T-cell (primary cell): ENCODE measurements at places on chromosomes 7 and 10. TPM values are rescaled to one million over a fixed set of nuclear protein-coding genes. Genes with fewer than 3 reads are reported as not detected.
A peak's percentile ranks its signal among the peaks of the same experiment; 100 is the strongest.

DNA sequence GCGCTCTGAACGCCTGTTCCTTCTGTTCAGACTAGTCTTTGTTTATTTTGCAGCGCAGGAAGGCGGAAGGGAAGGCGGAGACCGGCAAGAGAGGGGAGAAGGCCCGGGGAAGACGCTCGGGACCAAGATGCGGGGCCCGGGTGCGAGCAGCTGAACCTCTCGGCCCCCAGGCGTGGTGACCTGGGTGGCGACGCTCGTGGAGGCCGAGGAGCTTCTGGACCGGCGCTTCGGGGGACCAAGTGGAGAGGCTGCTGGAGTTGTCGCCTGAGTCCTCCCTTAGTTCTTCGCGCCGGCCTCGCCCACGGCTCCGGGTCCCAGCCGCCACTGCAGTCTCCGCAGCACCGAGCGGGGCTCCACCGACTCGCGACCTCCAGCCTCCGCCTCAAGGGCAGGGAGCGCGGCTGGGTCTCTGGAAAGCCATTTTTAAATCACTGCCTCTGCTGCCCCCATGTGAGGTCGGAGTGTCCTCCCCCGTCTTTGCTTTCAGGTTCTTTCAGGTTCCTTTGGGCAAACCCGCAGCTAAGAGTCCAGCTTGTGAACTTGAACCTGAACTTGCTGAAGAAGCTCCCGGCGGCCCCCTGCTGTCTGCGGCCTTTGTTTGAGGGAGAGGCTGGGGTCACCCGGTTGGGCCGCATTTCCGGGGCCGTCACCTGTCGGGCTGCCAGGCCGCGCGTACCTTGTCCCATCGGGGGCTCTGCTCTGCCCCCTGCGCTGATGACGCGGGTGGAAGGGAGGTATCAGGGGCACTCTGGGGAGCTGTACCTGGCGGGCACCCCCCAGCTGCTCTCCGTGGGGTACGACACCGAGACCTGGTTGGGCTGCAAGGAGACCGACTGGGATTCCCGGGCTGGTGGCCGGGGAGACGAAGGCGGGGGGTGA is 136.0 kb downstream of the KIF20B start:
- peak; percentile 5 for DNase-seq

GRCh38 chr10:103175580-103176285 is 17.3 kb downstream of the NT5C2 start:
- DNase-seq = no peak

GRCh38 chr10:73251683-73252444 is 580 bp downstream of the MRPS16 start:
- no peak for DNase-seq

- no peak for DNase-seq
Observed at GRCh38 chr7:129256221-129256620, 31.4 kb downstream of the AHCYL2 start.

DNA sequence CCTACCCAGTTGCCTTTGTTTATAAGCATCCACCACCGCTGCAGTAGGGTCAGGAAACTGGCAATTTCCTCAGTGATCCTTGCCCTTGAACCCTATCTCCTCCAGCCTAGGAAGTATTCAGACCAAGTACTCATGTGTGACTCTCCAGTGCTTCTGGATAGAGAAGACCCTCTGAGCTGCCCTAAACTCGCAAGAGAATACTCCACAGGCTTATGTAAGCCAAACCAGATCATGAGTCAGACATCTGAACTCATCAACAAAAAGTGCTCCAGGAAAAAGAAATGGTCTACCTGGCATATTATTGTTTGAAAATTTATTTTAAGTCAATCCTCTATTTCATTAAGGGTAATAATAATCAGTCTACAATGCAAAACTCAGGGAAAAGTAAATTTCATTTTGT is 101.3 kb downstream of the KAT6B start:
- DNase-seq = no peak

DNA sequence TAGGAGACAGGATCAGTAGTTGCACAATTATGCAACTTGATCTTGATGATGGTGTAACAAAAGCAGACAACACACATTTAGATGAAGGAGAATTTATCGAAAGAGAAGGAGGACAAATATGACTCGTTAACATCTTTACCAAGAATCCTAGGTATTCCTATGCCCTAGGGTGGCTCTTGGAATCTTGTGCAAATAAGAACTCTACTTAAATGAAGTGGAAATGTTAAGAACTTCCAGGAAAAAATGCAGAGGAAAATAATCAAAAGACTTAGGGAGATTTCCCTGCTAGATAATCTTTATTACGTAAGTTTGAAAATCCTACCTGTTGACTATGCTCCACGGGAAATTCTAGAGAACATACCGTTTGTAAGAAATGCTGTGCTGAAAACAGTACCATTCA is 485.4 kb downstream of the POM121L12 start:
- no peak for DNase-seq

DNA sequence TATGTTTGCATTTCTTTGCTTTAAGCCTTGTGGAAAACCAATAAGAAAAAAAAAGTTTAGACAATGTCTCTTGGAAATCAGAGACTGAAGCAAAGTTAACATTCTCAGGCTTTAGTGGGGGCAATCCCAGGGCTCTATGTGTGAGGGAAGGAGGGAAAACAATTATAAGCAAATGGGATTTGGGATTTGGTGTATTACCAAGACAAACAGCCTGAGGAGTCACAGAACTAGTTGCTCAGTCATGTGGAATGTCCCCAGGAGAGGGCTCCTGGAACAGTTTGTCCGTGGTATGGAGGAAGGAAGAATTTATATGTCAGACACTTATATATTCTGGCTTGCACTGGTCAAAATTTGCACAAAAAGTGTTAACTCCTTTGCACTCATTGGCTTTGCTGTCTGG is 562.9 kb upstream of the TPK1 start:
- no peak for DNase-seq

GRCh38 chr10:3025026-3025683 is 42.2 kb upstream of the PFKP start:
- DNase-seq = no peak

- DNase-seq = no peak
Observed at GRCh38 chr10:6838118-6838517, 258.0 kb upstream of the PRKCQ start.

GRCh38 chr7:150471886-150472285 is 21.5 kb downstream of the GIMAP8 start:
- DNase-seq = no peak

DNA sequence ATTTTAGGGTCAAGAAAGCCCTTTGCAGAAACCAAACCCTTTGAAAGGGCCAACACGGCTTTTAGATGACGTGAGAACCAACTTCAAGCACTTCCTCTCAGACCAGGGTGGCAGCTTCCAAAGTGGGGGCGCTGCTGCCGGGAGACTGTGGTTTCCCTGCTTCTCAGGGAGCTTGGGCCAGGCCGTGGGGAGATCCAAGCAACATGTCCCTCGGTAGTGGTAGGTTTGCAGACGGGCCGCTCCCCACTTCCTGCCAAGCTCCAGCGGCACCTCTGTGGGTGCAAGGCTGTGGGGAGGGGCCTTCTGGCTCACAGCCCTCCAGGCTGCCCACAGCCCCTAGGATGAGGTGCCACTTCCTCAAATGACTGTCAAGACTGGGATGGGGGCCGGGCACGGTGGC is 132.4 kb downstream of the FAM53B start:
- DNase-seq = peak; percentile 66

- DNase-seq = no peak
Observed at GRCh38 chr7:152862006-152862405, 102.5 kb downstream of the ACTR3B start.

DNA sequence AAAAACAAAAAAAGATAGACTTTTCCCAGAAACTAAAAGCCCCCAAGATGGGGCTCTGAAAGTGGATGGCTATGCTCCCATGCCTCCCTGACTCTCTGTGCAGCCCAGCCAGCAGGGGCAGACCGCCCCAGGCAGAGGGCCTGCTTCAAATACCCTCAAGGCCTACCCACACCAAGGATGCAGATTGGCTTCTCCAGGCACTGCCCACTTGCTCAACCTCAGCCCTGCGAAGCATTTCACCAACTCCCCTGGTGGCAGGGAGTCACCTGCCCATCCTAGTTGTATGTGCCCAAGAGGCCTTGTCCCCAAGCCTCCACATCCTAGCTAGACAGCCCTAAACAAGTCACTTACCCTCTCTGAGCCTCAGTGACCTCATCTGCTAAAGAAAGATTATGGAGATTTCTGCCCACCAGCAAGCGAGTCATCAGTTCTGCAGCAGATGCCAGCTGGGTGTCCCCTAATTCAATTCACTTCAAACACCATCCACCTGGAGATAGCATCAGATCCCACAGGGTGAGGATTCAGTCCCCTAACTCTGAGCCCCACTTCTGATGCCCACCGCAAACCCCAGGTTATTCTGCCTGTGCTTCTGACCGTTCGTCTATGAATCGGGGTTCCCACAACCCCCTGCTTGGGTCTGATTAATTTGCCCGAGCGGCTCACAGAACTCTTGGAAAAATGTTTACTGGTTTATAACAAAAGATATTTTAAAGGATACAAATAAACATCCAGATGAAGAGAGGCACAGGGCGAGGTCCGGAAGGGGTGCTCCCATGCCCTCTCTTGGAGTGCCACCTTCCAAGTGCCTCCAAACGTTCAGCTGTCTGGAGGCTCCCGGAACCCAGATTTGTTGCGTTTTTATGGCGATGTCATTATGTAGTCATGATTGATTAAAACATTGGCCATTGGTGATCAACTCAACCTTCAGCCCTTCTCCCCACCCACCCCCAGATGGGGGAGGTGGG is 18.6 kb upstream of the ZMIZ1 start:
- no peak for DNase-seq

DNA sequence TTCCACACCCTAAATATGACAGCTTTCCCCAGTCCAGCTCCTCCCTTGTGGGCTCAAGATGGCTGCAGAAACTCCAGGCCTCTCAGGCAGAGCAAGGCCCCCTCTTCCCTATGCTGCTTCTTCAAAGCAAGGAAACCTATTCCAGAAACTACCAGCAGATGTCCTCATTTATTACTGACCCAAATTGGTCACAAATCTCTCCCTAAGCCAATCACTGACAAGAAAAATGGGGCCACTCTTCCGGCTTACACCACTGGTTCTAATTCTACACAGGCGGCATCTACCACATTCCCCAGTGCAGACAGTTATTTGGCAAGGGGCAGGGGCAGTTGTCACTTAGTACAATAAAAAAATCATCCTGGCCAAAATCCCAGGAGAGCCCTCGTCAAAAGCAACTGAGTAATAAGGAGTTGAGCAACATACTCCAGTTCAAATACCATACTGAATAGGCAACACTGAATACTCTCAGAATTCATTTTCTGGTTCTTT is 150.4 kb downstream of the SFMBT2 start:
- DNase-seq = no peak

DNA sequence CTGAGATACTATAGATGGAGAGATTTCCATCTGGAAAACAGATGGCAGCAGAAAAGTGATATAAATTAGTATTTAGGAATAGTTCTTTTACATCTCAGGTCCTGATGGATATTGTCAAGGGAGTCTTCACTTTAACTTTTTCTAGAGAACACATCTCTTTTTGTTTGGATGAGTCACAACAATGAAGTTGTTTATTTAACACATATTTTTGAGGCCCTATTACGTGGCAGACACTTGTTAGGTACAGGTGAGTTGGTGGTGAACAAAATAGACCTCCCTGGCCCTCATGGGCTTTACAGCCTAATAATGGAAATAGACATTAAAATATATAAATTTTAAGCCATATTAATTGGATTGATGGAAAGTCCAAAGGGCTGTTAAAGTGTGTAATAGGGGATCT is 168.3 kb downstream of the VTI1A start:
- no peak for DNase-seq

PDE1C gene
- not detected for total RNA-seq

SOSTDC1 gene
- total RNA-seq = not detected

RSBN1L gene
- 35.9 TPM for total RNA-seq

UCMA gene
- not detected for total RNA-seq

CALHM1 gene
- total RNA-seq = not detected

FEZF1 gene
- not detected for total RNA-seq

NPFFR1 gene
- not detected for total RNA-seq

RAPGEF5 gene
- 0.32 TPM for total RNA-seq

COL28A1 gene
- total RNA-seq = 0.09 TPM

TRPV5 gene
- total RNA-seq = not detected
